Fibroblast of skin of left biceps (primary cell): ENCODE measurements at places on chromosomes 13 and 19.

DNA sequence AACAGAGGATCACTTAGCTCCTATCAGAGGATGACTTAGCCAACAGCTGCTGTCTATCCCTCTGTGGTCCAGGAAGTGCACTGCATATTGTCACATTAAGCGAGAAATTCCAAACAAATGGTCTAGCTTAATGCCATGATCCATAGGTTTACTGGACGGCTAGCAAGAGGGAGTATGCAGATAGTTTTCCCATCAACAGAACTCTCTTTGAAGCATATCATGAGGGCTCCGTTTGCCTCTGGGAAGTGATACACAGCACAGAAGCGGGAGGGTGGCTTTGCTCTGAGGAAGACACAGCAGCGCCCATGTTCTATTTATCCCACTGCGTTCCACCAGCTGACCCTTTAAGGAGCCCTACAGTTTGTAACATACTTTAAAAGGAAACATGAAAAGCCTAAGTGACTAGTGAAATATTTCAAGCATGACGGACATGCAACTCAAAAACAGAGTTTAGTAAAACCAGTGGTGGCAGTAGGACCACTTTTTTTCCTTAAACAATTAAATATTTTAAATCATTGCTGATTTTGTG lies 52.7 kb downstream of the COL4A1 start:
- no peak for DNase-seq

DNA sequence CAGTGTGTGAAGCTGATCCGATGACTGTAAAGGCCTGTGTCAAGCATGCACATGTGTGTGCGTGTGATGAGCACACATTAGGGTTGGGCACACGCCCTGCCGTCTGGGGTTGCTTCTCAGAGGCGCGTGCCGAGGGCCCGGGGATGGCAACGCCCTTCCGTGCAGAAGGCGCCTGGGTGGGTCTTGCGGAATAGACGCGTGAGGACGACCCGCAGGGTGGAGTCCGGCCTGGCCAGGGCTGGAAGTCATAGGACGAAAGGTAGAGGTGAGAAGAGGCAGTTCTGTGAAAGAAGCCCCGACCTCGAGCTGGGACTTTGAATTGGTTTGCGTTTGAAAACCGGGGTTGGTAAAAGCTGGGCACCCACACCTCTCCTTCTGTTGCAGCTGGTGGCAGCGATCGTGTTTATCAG lies 35.7 kb downstream of the TMEM255B start:
- no peak for DNase-seq

DNA sequence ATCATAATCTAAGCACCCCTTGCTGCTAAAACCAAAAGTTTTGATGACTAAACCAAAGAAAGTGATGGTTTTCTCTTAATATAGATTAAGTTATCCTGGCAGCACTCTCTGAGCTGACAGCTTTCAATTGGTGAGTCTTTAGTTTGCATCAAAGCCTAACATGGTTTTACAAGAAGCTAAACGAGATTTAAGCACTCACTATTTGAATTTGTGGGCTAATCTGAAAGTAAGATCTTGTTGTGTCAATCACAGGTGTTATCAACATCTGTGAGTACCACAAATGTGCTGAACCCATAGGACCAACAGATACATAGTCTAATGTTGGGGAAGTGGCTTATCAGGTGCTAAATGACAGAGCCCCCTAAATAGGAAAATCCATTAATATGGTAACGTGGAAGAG lies 223.9 kb downstream of the LHFPL6 start:
- DNase-seq: no peak

DNA sequence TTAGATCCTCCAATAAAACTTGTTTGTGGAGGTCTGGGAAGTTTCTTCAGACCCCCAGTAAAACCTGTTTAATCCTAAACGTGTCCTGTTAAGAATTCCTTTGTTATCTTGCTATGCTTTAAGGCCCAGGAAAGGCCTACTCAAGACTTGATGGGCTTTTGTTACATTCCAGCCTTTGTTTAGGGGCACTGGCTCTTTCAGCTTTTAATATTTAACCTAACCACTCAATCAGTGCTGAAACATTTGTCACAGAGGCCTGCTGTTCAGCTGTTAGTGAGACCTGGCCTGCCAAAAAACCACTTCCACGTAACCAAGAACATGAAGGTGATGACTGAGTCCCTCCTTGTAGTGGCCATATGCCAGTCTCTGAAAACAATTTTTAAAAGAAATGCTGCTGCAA lies 41.7 kb downstream of the PCDH17 start:
- DNase-seq: no peak

DNA sequence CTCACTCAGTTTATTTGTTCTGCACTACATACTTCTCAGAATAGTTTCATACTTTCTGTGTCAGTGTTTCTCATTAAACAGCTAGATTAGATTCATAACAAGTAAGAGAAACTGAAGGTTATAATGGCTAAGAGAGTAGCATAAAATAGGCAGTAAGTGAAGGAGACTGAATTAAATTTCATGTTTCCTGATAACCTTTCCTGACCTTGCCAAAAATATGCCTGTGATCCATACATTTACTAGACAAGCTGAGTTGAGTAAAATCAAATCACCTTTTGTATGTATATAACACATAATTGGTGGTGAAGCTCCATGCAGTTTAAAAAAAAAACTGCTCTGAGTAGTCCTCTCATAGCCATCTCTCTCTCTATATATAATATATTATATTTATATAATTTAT lies 545.3 kb upstream of the PCDH20 start:
- DNase-seq: no peak

- no peak for DNase-seq
These were observed 1759.4 kb downstream of the PCDH9 start for GRCh38 chr13:65470781-65471180.

DNA sequence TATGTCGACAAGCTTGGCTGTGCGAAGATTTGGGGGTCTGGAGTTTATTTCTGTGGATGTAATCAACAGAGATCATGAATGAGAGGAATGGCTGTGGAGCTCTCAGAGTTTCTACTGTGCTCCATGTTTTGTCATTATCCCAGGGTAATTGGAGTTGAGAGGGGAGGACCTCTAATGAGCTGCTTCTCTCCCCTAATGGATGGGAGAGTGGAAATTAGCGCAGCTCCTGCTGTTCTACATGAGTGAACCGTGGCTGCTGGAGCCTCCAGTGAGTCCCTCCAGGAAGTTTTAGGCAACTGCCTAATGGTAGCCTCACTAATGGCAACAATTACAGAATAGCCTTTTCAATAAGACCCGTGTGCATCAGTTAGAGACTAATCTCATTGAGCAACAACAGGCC lies 31.3 kb upstream of the FGF9 start:
- no peak for DNase-seq

GRCh38 chr13:110616103-110617101 lies 1.1 kb downstream of the NAXD start:
- no peak for DNase-seq

GRCh38 chr19:3644351-3645066 lies 17.9 kb upstream of the CACTIN start:
- DNase-seq: no peak

GRCh38 chr13:28637714-28638355 lies 21.1 kb upstream of the POMP start:
- no peak for DNase-seq

GRCh38 chr19:15047680-15048079 lies 1.6 kb upstream of the CASP14 start:
- DNase-seq: no peak

- no peak for DNase-seq
These were observed 15.0 kb upstream of the KLF2 start for GRCh38 chr19:16309643-16310042.

GRCh38 chr19:47549261-47549862 lies 23.6 kb downstream of the ZNF541 start:
- DNase-seq: no peak

DNA sequence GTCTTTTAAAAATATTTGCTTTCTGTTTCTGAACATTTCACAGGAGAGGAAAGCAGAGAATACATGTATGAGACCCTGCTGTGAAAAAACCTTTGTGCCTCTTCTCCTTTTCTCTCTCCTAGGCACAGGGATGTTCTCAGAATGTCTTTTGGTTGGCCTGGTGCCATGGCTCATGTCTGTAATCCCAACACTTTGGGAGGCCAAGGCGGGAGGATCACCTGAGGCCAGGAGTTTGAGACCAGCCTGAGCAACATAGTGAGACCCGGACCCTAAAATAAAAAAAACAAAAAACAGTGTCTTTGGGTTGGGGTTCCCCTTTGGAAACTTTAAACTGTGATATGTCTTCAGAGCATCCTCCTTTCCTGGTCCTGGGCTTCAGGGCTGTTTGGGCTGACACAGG lies 1.5 kb downstream of the ZNF627 start:
- DNase-seq: no peak

- peak; percentile 47 for DNase-seq
These were observed 5.7 kb upstream of the FOXO1 start for GRCh38 chr13:40671956-40672764.

DNA sequence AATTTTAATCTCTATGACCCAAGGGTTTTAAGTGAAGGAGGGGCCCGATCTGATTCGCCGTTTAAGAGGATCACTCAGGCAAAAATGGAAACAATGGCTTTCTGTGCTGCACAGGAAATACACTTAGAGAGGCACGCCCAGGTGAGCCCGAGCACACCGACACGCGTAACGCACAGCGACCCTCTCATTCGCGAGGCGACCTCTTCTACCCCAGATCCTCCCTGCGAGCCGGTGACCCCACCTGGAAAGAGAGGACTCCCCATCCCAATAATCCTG lies 216 bp downstream of the SH2D3A start:
- DNase-seq: no peak

DNA sequence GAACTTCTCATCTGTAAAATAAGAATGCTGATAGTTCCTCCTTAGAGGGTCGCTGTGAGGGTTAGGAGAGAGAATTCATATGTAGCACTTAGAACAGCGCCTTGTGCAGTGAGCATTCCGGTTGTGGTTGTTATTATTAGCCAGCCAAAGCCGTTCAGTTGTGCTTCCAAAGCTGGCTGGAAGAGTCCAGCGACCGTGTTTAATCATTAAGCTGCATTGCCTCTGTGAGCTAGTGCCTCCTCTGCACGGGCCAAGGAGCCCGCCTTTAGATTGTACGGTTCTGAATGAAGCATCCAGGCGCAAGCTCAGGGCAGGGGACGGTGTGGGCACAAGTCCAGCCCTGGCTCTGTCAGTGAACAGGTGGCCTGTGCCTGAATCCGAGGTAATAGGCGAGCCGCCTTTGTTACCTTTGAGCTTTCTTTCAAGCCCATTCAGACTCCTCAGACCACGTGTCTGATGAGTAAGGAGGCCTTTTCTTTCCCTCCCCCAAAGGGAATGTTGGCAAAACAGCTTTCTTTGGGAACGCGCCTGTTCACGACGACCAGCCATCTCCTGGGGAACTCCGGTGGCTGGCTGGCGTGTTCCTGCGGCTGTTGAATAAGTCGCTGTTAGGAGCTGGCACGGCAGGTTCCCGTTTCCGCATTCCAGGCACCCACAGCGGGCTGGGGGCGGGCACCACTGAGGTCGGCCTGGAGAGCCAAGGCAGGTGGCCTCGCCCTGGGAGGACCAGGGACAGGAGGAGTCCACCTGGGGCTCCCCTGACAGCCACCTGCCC lies 25.1 kb downstream of the SIPA1L3 start:
- no peak for DNase-seq

GRCh38 chr19:4498694-4499093 lies 19.6 kb downstream of the PLIN4 start:
- DNase-seq: no peak

DNA sequence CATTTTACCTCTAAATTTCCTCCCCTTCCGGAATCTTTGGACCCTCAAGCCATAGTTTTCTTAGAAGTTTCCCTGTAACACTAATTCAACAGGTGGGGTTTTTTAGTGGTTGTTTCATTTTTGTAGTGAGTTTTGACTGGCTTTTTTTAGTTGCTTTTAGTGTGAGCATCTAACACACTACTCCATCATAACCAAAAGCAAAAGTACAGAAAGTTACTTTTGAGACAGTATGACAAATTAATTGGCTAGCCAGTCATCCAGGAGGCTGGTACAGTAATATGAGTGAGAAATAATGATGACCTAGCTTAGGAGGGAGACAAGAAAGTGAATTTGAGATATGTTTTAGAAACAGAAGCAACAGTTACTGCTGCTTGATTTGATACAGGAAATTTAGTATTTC lies 71.5 kb downstream of the DNAJC15 start:
- no peak for DNase-seq

DNA sequence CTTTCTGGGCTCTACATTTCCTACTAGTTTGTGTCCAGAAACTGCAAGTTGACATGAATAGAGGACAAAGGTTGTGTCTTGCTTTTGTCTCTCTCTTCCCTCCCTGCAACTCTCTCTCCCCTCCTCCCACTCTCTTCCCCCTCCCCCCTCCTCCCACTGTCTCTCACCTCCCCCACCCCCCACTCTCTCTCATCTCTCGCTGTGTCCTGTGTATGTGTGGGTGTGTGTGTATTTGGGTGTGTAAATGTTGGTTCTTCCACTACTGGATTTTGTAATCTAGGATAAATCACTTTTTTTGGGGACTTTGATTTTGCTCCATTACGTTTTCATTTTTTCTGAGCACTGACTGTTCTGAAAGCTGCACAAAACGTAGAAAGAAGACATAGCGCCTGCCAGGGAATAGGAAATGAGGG lies 48.4 kb downstream of the AKAP11 start:
- no peak for DNase-seq

DNA sequence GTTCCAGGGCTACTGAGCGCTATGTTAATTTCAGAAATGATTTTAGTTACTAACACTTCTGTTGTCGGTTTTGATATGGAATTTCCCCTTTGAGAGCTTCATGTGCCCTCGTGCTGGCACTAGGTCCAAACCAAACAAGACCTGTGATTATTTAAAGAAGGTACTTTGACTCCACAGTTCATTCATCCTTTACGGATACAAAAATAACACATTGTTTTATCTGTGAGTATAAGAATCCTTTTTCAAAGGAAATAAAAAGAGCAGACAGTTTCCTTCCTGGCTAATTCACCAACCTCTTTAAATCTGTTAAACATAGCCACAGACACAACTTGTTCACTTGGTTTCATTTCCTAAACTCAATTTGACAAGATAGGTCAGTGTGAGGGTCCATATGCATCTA lies 141.2 kb downstream of the FLT1 start:
- no peak for DNase-seq

GRCh38 chr13:103908911-103909310 lies 842.7 kb upstream of the SLC10A2 start:
- DNase-seq: no peak

DNA sequence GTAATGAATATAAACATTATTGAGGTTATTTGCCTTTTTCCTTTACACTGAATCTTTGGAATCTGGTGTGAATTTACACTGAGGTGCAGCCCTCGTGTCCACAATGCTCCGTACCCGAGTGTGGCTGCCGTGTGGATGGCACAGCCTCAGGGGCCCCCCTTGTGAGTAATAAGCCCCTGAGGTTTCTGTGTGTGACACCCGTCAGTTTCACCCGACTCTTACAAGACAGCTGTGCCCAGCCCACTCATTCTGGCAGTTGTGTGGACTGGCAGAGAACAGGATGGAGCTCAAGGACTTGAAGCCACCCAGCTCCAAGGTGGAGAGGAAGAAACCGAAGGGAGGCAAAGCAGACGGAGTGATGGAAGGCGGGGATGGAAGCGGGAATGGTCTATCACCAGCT lies 7.8 kb downstream of the PROZ start:
- DNase-seq: no peak

GRCh38 chr13:40982772-40983171 lies 36.3 kb downstream of the ELF1 start:
- DNase-seq: no peak
